ENCODE measurements at places on chromosomes 13 and 19.

GRCh38 chr13:88246239-88246638 lies 575.1 kb downstream of the SLITRK5 start:
- no peak for DNase-seq

DNA sequence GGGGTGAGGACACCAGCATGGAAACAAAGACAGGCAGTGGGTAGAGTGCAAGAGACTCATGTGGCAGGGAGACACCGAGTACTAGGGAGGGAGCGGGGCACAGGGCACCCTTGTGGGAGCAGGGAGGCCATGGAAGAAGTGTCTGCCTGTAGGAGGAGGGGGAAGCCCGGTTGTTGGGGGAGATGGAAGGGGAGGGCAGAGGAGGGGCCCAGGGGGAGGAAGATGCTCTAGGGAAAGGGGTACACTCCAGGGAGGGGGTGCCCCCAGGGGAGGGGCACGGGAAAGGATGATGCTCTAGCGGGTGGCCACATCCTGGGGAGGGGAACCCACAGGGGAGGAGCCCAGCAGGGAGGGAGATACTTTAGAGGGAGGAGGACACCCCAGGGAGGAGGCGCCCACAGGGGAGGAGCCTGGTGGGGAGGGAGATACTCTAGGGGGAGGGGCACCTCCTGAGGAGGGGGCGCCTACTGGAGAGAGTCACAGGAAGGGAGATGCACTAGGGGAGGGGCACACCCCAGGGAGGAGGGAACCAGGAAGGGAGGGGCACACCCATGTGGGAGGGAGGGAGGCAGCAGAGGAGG lies 24.9 kb downstream of the CPAMD8 start:
- DNase-seq = no peak

GRCh38 chr19:16893686-16893989 lies 4.8 kb downstream of the F2RL3 start:
- DNase-seq = no peak

GRCh38 chr13:98570929-98571372 lies 6.0 kb downstream of the STK24 start:
- no peak for DNase-seq

GRCh38 chr13:45784755-45785675 lies 66.5 kb downstream of the SIAH3 start:
- DNase-seq = no peak

DNA sequence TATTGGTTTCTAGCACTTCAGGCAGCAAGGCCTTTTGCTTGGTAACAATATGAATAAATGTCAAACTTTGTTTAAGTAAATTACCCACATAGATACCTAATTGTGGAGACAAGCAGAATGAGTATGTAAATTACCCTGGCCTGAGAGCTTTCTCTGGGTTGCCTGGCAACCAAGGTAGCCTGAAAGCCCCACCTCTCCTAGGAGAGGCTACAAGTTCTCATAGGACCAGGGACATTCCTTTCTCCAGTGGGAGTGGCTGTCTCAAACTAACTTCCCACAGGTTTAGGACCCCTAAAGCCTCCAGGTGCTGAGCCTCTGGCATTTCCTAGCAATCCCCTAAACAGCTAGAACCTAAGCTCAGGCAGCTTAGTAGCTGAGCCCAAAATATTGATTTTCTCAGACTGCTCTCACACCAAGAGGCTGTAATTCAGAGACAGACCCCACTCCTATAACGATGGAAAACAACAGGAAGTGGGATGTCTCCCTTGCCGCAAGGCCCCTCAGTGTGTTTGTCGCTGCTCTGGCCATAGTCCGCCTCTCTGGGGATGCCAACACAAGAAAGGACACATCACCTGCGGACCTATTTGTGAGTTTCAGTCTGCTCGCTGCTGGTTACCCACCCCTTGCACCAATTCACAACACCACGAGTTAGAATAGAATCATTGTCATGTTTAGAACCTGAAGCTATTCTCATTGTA lies 207.3 kb downstream of the DLEU7 start:
- DNase-seq = no peak

GRCh38 chr13:21074546-21074945 lies 13.2 kb upstream of the LATS2 start:
- DNase-seq = no peak

GRCh38 chr19:49639401-49640112 lies 386 bp downstream of the RRAS start:
- DNase-seq = no peak

DNA sequence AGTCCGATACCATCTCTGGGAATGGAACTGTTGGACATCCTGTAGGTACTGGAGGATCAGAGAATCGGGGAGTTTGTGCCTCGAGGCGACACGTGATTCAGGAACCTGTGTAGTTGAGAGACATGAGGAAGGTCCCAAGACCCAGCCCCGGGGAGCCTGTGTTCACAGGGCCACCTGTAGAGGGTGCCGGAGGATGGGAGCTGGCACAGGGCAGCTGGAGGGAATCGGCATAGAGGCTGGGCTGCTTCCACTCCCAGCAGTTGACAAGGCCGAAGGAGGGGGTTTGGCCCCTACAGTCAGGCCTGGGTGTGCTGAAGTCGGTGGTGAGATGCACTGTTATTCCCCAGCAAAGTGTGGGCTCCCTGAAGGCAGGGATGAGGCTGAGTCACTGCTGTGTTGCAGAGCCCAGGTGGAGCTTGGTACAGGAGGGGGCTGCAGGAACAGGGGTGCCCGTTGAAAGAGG lies 2.5 kb upstream of the ISYNA1 start:
- DNase-seq = peak; percentile 19

DNA sequence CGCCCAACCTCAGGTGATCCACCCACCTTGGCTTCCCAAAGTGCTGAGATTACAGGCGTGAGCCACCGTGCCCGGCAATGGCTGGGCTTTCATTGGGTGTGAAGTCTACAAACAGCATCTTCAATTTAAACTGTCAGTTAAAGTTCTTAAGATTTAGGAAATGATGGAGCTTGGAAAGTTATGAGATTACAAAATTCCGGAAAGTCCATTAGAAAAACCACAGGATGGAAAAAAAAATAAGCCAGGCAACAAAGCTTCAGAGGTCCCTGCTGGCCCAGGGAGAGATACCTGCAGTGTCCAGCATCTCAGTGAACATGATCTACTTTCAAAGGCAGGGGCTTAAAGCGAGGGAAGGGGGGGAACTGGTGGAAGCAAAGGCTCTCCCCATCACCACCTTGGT lies 4.6 kb upstream of the ZNF587B start:
- DNase-seq = no peak

- DNase-seq = no peak
Measured at GRCh38 chr19:43596842-43597461, 557 bp downstream of the ZNF576 start.

- DNase-seq = no peak
Measured at GRCh38 chr19:53294786-53295441, 27.4 kb upstream of the VN1R4 start.

DNA sequence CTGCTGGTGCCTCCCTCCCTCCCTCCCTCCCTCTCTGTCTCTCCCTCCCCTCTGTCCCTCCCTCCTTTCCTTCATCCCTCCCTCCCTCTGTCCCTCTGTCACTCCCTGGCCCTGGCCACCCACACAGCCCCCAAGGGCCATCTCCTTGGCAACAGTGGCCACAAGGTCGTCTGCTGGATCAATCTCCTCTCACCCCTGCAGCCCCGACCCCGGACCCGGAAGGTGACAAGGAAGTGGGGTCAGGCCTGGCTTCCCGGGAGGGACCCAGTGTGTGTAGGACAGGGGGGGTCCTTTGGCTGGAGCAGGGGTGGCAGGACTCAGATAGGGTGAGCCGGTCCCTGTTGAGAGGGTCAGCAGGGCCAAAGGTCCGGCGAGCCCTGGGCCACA lies 21.9 kb upstream of the TCF3 start:
- DNase-seq = no peak

- DNase-seq = no peak
Measured at GRCh38 chr19:3959766-3960131, 11.2 kb downstream of the DAPK3 start.

DNA sequence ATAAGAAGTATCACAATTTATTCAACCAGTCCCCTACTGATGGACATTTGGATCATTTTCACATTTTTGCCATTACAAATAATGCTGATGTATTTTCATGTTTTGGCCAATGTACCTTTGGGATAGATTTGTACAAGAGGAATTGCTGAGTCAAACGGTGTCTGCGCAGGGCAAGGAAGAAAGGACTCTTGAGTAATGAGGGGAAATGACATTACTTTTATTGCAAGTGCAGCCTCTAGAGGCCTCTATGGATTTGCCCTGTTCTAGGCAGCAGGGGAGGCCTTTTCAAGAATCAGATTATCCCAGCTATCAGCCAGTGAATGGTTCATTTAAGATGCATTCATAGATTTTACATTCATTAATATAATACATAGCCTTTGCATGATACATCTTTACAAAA lies 32.9 kb upstream of the GTF3A start:
- DNase-seq = no peak

GRCh38 chr19:1169411-1169791 lies 4.7 kb downstream of the SBNO2 start:
- no peak for DNase-seq

DNA sequence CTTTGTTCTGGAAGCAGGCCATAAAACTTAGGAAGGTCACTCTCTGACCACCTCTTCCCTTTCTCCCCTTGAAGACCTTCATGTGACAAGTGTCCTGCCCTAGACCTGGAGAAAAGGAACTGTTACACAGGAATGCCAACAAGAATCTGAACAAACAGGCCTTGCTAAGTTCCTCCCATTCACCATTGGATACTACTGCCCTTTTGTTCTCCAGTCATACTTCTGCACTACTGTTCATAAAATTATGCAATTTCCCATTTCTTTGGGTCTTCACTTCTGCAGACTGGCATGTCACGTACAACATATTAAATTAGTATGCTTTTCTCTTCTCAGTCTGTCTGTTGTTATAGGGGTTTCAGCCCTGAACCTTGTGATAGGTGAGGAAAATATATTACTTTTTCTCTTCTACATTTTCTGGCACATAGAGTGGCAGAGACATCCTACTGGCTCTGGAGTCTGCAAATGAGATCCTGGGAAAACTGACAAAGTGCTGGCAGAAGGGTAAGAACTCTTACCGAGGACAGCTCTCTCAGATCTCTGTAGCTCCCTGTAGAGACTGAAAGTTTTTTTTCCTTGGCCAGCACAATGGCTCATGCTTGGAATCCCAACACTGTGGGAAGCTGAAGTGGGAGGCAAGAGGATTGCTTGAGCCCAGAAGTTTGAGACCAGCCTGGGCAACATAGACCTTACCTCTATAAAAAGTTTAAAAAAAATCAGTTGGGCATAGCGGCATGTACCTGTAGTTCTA lies 87.6 kb upstream of the SPRY2 start:
- no peak for DNase-seq

DNA sequence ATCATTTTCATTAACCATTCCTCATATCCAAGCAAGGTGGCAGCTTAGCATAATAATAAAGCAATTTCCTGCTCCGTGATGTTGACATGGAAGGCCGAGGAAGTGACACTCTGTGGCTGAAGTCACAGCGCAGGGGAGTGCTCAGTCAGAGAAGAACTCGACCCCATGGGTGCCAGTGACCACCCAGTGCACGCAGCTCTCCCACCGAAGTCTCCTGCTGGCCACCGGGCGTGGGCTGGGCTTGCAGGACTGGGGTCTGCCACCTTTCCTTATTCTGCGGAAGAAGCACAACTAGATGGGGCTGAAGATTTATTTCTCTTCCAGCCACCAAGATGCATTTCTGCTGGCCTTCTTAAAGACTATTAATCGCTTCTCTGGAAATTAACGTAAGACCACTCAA lies 132.1 kb upstream of the SPACA7 start:
- DNase-seq = no peak

Measured in NCI-H460 (cell line).